ENCODE measurements at places on chromosomes 2 and 18.

GRCh38 chr2:32058130-32058529, 5.2 kb upstream of the SPAST start:
- no peak for DNase-seq

GRCh38 chr2:156663757-156664409, 227.7 kb downstream of the GPD2 start:
- no peak for DNase-seq

DNA sequence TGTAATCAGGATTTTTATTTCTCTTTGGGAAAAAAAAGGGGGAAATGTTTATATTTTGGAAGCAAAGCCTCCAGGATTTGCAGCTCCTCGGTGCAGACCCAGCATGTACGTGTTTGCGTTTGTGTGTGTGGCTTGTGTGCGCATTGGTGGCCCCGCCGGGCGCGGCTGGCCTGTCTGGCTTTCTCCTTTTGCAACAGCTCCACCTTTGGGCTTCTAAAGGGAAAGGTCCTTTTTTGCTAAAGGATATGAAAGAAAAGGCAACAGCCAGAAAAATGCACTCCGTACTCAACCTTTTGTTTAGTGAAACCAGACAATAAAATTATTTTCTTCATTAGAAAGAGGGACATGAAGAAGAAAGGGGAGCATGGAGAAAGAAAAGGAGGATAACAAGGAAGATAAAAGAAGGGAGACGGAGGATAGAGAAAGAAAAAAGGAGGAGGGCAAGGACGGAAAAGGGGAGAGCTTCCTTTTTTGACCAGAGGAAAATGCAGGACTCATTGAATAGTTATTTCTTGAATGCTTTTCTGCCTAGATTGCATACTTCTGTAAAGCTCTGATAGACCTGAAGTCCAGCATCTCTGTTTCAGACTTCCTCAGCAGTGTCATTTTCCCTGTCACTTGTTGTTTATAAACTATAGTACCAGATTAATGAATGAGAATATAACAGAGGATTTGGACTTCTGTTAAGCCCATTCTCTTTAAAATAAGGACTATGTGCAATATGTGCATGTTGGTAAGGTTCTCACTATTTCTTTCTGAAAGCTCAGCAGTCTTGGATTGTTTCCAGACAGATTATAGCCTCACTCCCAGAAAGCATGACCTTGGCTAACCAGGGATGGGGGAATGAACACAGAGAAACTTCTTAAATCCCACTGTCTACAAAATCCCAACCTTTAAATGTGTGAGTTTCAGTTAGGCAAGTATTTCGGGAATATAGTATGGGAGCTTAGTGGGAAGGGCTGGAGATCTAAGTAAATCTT, 563.1 kb upstream of the PIK3C3 start:
- peak; percentile 75 for DNase-seq

GRCh38 chr18:79239631-79240030, 156.1 kb upstream of the NFATC1 start:
- no peak for DNase-seq

DNA sequence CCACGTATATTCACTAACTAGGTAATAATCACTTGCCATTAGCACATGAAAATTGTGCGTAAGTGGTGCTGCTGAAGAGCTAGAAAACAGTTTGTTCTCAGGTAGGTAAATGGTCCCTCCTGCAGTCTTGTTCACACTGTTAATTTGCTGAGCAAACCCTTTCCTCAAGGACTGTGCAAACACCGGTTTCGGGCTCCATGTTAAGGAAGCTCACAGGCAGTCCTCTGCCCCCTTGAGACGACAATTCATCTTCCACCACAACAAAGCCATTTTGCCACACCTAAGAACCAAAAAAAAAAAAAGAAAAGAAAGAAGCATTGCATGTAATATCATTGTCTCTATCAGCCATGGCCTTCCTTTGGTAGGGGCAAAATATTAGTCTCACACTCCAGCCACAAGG, 193.9 kb downstream of the BCL11A start:
- no peak for DNase-seq

GRCh38 chr2:128782411-128783192, 463.9 kb upstream of the HS6ST1 start:
- DNase-seq: no peak

DNA sequence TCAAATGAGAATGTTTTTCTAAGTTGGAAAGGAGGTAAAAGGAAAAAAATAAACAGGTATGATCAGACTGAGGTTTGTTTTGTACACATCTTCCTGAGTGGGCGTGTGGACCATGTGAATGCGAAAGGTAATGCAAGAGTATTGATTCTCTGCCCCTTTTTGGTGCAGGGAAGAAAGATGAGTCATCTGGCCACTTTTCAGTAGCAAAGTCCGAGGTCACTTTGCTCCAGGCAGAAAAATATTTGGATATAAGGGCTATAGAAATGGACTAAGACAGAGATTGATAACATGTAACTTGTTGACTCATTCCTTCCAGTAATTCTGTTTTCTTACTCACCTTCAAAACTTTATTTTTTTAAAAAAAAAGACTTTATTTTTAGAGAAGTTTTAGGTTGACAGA, 130.5 kb downstream of the DSEL start:
- DNase-seq: no peak

Measured in left kidney (tissue), 8 donors.